MCF 10A (cell line): ENCODE measurements at places on chromosomes 3 and 15. TPM values are rescaled to one million over a fixed set of nuclear protein-coding genes. Genes with fewer than 3 reads are reported as not detected.
A peak's percentile ranks its signal among the peaks of the same experiment; 100 is the strongest.

The P3H2 gene
- total RNA-seq = 19.8 and 60.2 TPM in 2 replicates

The GREM1 gene
- not detected in 2 replicates for total RNA-seq

The RSRC1 gene
- total RNA-seq = 32.3 and 35.8 TPM in 2 replicates

GRCh38 chr15:27330326-27330725, 359.3 kb downstream of the GABRG3 start:
- no peak for DNase-seq

- no peak for DNase-seq
These were observed 5.3 kb upstream of the NRROS start for GRCh38 chr3:196634224-196634623.

DNA sequence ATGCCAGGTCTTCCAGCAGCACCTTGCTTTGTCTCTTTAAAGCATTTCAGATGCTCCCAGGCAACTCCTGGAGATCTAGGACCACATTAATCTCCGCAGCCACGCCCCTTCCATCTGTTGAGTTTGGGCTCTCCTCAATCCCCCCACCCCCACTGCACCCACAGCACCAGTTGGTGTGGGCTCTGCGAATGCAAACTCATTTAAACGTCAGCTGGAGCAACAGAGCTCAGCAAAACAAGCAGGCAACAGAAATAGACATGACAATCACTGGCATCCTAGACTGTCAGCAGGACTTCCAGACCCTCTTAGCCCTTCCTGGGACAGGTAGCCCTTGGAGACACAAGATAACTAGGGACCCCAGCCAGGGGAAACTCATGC, 106.9 kb downstream of the LSM3 start:
- no peak for DNase-seq

GRCh38 chr3:29822071-29822470, 541.2 kb downstream of the RBMS3 start:
- DNase-seq = no peak

The APEH gene
- total RNA-seq = 95.8 and 127 TPM in 2 replicates

DNA sequence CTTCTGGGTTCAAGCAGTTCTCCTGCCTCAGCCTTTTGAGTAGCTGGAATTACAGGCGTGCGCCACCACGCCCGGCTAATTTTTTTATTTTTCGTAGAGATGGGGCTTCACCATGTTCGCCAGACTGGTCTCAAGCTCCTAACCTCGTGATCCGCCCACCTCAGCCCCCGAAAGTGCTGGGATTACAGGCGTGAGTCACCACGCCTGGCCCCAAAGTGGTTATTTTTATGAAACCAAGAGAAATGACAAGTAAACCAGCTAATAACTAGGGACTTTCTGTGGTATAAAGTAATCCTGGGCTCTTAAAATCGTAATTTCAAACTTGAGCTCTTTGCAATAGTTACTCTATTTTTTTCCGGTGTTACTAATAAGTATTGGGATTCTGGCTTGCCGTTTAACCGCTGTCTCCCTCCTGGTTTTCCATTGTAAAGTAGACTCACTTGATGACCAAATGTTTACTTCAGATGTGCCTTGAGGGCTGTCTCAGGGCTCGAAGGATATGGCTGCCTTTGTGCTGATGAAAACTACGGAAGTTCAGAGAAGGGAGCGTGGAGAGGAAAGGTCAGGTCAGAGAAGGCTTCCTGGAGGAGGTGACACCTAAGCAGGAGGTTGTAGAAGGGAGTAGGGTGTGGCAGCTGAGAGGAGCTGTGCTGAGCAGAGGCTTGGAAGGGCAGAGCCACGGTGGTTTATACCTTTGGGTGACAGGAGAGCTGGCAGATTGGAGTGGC, 4.2 kb downstream of the ZSCAN2 start:
- DNase-seq = no peak

- DNase-seq = peak; percentile 100
These were observed 14.3 kb downstream of the KAT2B start for GRCh38 chr3:20054549-20054987.

The SNRPA1 gene
- 99.4 and 99.5 TPM in 2 replicates for total RNA-seq

- DNase-seq = no peak
These were observed 130.3 kb upstream of the DCBLD2 start for GRCh38 chr3:99031778-99032177.

The DNAJA4 gene
- not detected in 2 replicates for total RNA-seq

The RLBP1 gene
- not detected in 2 replicates for total RNA-seq

- DNase-seq = no peak
These were observed 203.7 kb downstream of the ABHD5 start for GRCh38 chr3:43894176-43895049.

DNA sequence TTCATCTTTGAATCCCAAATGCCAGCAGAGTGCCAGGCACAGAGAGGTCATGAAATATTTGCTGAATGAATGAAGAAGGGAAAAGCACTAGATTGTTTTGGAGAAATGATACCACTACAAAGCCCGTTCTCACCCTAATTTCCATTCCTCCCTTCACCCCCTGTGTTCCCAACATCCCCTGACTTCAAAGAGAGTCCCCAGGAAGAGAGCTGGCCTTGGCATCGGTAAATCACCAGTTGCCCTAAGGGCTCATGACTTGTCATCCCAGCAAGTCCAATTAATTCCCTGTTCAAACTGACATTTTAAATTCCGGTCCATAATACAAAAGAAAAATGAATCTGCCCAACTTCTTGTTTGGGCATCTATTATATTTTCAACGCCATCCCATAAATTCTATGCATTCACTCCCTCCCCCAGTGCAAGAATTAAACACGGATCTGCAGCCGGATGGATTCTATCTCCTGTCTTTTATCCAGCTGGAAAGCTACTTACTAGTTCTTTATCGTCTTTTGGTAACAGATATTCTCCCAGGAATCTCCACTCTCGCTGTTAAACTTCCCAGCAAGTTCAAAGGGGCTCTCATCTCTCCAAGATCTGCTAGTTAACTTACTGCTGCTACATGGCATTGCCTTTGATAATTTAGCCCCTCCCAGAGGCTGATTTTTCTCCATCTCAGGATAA, 63.9 kb upstream of the TSC22D2 start:
- no peak for DNase-seq

DNA sequence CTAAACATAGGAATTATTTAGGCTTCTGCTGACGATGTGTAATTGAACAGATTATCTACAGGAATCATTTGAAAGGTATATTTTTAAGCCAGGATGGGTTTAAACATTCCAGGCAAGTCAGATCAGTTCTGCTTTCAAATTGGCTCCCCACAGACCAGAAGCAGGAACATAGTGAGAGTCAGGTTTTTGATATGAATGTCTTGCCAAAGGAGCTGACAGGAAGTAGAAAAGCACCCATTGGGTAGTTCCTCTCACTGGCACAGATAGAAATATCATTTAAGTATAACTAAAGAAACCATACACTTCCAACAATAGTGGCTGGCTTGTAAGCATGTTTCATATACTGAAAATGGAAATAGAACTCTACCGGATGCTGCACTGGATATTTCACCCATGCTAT, 95.2 kb downstream of the CLDN1 start:
- no peak for DNase-seq

DNA sequence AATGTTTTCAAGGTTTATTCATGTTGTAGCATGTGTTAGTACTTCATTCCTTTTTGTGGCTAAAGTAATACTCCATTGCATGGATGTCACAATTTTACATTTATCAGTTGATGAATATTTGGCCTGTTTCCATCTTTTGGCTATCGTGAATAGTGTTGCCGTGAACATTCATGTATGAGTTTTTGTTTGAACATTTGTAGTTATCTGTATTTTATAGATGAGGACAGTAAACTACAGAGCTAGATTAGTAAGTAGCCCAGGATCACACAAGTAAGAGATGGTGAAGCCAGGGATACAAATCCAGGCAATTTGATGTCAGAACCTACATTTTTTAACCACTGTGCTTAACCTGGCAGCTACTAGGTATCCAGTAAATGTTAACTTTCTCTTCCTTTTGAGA, 63.2 kb downstream of the ASTE1 start:
- DNase-seq = no peak

The SLC28A1 gene
- not detected in 2 replicates for total RNA-seq

DNA sequence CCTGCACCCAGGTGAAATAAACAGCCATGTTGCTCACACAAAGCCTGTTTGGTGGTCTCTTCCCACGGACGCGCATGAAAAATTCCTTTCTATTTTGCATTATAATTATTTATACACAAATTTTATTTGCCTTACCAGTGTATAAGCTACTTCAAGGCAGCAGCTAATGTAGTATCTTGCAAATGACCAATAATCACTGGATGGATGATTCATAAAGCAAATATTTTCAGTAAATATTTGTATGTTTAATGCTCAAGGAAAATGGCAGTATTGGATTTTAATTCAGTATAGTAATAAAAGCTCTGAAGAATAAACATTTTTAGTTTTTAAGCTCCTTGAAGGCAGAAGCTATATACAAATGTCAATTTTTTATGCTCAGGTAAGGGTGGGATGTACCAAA, 158.7 kb upstream of the NANOGP8 start:
- no peak for DNase-seq

DNA sequence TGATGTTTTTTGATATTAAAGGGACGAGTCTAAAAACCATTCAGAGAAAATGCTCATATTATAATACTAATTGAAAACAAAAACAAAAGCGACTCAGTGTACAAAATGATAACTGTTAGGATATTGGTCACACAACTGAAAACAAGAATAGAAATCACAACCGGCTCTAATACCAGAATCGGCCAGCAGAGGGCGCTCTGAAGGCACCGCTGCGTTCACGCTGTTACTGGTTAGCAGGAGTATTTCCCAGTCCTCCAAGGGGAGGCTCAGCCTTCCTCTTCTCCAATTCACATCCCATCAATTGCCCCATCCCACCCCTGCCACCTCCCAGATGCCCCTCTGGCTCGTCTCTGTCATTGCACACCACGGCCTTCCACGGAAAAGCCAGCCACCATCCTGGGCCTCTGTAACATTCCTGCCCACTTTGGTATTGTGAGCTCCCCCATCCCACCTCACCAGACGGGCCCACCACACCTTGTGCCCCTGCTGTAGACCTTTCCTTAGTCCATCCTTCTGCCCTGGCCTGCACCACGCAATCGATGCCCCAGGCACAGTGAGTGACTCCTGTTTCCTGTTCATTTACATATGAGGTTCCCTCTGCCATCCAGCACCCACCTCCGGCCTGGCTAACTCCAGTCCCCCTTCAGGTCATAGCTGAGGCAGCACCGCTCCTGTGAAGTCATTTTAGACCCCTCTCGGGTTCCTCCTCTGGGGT, 8.5 kb downstream of the FAM107A start:
- DNase-seq = peak; percentile 67

DNA sequence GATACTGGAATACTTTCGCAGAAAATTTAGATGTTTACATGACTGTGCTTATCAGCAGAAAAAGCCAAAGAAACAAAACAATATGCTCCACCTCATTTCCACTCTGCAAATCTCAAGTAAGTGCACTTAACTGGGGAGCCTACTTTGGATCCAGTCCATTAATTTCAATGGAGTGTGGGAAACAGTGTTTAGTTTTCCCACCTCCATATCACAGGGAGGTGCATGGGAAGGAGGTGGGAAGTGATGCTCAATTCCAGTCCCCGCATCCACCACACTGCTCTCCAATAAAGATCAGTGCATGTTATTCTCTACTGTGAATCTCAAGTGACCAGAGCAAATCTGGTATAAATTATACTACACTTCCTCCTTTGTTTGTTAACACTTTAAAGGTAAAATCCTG, 2.9 kb downstream of the NEDD4 start:
- DNase-seq = no peak

The SNURF gene
- total RNA-seq = 35.6 and 36.7 TPM in 2 replicates

DNA sequence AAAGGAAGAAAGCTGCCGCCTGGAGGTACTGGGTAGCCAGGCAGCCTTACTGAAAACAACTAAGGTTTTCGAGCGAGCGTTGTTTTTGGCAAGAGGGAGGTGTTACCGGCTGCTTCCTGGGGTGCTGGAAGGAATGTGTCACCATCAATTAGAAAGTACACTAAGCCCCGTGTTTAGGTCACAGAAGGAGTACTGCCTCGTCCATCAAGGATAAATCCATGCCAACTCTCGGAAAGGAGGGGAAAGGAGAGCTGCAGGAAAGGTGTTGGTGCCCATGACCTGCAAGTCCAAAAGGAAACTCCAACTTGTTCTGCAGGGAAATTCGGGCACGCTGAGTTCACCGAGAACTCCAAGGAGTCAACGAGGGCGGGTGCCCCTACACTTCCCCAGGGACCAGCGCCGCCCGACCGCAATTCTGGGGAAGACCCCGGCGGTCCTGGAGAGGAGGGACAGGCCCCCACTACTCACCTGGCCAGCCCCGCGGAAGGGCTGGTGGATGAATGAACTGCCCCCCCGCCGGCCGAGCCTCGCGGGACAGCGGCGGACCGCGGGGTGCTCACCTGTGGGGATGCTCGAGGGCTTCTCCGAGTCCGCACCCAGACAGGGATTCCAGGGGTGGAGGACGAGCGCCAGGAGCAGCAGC, 542 bp downstream of the PLOD2 start:
- DNase-seq = peak; percentile 94
